Islet precursor cell (in vitro differentiated cells): ENCODE measurements at places on chromosomes 6 and 20.

- peak; percentile 75 for DNase-seq
These were observed 93.8 kb upstream of the LY86 start for GRCh38 chr6:6494677-6495076.

DNA sequence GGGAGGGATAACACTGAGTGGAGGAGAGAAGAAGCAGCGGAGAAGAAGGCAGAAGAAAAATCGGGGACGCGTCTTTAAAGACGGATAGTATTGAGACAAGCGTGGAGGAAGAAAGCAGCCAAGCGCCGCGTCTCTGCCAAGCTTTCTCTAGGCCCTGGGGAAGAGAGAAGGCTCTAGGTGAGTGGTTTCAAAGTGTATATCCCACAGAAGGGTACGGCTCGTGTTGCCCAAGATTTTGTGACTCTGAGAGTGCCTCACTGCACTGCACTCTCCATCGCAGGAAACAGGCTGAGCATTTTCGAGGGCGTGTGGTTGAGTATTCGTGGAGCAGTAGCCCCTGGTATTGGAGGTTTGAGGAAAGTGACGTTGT is 185.4 kb downstream of the TRIM27 start:
- DNase-seq, result no peak

DNA sequence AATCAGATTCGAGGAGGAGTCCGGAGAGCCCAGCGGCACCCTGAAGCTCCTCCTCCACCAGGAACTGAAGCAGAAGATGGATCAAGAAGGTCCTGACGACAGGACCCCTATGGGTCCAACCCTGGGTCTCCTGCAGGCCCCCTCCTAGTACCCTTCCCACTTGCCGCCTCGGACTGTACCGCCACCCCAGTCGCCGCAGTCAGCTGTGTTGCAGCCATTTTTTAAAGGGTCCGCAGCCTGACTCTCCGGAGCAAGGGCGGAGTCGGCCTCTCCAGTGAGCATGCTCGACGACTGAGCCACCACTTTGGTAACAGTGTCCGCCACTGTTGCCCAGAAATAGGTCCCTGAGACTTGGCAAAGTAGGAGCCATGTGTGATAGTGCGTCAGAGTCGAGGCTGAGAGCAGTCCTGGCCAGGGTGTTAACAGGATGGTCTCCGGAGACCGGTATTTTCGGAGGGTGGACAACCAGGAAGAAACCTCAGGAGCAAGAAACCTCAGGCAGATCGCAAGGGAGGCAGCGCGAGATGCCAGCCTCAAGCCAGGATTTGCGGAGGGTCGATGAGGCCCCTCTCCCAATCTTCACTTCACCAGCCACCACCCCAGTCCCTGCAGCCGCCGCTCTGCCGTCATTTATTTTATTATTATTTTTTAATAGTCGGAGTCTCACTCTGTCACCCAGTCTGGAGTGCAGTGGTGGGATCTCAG is 294.6 kb upstream of the ZNF337 start:
- DNase-seq, result no peak

DNA sequence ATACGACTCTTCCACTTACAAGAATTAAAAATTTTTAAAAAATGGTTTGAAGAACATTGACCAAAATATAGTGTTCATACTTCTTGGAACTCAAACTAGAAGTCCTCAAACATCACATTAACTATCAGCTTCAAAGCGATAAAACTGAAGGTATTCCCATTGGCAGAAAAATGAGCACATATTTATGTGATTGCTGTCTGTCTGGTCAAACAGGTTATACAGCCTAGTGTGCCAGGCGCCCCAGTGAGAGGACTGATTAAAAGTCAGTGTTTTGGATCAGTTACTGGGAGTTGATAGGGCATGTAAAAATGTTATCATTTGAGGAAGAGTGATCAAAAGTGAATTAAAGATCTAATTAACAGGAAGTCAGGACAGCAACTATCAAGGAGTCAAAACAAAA is 738.8 kb downstream of the HDGFL1 start:
- no peak for DNase-seq

- no peak for DNase-seq
These were observed 96.8 kb downstream of the ARMC2 start for GRCh38 chr6:108944707-108945680.

GRCh38 chr6:9564021-9564420 is 850.9 kb downstream of the TFAP2A start:
- no peak for DNase-seq

- DNase-seq, result no peak
These were observed 131.2 kb downstream of the PLEKHG1 start for GRCh38 chr6:150730801-150731457.

DNA sequence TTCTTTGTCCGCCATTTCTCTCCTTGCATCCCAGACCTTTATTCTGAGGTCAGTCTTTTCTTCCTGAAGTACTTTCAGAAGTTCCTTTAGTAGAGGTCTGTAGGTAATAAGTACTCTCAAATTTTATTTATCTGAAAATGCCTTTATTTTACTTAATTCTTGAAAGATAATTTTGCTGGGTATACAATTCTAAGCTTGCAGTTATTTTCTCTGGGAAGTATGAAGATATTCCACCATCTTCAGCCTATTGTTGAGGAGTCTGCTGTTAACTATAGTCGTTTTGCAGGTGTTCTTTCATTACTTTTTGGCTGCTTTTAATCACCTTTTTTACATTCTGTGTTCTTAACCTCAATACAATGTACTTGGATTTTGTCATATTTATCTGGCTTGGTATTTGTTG is 13.5 kb upstream of the FNDC1 start:
- DNase-seq, result no peak

DNA sequence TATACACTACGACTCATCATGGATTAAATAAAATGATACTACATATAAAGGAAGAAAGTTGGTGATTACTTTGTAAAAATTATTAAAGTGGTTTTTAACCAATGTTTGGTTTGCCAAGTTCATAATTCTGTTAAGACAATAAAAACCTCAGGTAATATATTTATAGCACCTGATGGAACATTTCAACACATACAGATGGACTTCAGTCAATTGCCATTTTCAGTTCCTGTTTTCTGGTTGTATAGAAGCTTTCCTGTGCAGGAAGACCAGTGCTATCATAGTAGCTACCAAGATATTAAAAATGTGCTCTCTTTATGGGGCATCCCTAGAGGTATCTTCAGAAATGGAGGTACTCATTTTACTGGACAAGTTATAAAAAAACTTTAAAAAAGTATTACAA is 1686.4 kb downstream of the GRIK2 start:
- no peak for DNase-seq

GRCh38 chr6:156994215-156995076 is 217.3 kb downstream of the ARID1B start:
- no peak for DNase-seq
